ENCODE measurements at places on chromosomes 13 and 19.

DNA sequence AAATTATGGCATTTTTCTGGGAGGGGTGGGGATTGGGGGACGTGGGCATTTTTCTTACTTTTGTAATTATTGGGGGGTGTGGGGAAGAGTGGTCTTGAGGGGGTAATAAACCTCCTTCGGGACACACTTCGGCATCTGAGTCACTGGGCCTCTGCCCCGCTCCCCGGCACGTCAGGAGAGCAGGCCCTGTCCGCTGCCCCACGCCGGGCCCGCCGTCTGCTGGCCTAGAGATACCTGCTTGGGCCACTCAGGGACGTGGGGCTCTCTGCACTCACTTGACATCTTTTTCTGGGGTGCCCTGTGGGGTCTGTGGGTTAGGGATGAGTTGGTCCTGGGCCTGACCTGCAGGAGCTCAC lies 3.5 kb upstream of the FTL start:
- no peak for DNase-seq

- no peak for DNase-seq
Measured at GRCh38 chr13:36356058-36356457, 9.9 kb upstream of the SPART start.

DNA sequence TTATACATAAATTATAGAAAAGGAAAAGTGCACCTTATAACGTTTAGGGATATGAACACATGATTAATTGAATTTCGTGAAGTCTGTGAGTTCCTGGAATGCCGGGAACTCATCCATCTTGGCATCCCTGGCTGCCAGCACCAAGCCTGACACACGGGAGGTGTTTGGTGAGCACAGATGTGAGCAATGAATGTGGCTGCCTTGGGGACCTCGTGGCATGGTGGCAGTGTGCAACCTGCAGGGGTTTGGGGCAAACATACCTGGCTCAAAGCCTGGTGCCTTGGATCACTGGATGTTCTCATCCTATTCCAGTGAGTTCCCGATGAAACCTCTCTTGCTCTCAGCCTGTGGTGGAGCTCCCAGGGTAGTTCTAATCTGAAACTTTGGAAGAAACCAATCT lies 10.4 kb upstream of the MAP2K2 start:
- no peak for DNase-seq

DNA sequence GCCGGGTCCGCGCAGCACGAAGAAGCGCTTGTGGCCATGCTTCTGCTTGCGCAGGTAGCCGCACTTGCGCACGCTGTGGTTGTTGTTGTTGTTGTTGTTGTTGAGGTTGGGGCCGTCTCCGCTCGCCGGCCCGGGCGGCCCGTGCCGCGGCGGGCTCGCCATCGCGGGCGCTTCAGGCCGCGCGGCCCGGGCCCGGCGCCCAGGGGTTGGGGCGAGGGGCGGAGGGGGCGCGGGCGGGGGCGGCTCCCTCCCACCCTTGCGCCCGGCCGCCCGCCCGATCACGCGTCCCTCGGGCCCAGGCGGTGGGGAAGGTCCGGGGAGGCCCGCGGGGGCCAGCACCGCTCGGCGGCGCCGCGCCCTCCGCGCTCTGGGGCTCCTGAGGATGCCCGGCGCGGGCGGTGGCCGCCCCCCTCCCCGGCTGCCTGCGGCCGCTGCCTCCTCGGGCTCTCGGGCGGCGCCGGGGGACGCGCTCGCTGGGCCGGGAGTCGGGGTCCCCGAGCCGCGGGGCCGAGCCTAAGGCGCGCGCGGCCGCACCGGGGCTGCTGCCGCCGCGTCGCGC lies 412 bp downstream of the IRS2 start:
- DNase-seq, result no peak

DNA sequence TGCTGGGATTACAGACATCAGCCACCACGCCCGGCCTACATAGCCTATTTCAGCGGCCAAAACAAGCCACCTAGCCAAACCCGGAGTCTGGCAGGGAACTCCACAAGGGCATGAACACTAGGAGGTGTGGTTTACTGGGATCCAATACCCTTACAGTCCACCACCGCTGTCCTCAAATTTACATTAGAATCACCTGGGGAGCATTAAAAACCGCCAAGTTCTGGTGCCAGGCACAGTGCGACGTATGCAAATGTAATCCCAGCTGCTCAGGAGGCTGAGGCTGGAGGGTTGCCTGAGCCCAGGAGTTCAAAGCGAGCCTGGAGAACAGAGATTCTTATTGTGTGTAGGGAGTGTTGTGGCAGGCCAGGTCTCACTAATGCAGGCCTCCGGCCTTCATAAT lies 4.2 kb upstream of the AP1M1 start:
- DNase-seq, result no peak

- DNase-seq, result no peak
Measured at GRCh38 chr19:56778351-56778750, 62.2 kb downstream of the PEG3 start.
